Ammon's horn (tissue), 1 donor: ENCODE measurements at places on chromosomes 1 and 21.

- DNase-seq = no peak
These were observed 84.2 kb downstream of the LACTBL1 start for GRCh38 chr1:22888320-22889075.

GRCh38 chr1:92886886-92887419 lies 55.1 kb downstream of the RPL5 start:
- no peak for DNase-seq

GRCh38 chr1:246161626-246162025 lies 345.5 kb downstream of the SMYD3 start:
- DNase-seq = no peak

- DNase-seq = no peak
These were observed 9.2 kb downstream of the CD1E start for GRCh38 chr1:158362941-158363340.

DNA sequence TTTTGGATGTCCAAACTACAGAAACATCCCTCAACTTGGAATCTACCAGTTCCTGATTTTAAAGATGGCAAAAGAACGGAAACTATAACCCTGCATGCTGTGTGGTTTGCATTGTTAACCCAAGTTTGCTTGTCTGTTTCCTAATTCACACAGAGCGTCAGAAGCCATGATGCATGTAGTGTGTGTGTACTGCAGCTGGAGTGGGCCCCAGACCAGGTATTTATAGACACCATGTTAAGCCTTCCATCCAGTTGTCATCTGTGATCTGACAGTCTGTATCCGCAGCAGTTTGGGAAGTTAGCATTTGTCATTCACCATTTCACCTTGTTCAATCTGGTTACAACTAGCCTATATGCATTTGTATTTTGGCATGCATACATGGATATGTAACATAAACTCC lies 27.7 kb upstream of the PLEKHM2 start:
- no peak for DNase-seq

DNA sequence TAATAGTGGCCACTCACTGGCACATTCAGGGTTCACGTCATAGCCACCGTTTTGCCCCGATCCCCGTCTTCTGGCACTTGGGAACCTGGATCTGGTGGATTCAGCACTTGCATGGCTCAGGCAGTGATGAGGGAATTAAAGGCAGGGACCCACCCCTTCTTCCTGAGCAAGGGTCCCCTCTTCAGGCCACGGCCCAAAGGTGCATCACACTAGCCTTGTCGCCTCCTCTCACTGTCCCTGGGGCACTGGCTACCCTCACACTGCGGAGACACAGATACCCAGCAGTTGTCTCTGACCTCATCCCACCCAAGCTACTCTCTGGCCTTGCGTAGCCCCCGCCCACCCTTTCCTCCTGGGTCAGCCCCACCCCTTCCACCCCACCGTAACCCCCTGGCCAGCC lies 19.9 kb upstream of the LDLRAP1 start:
- no peak for DNase-seq

- no peak for DNase-seq
These were observed 699 bp downstream of the ECHDC2 start for GRCh38 chr1:52920791-52921291.

- no peak for DNase-seq
These were observed 79.9 kb downstream of the SKI start for GRCh38 chr1:2307972-2308371.

- no peak for DNase-seq
These were observed 1325.8 kb upstream of the PRMT6 start for GRCh38 chr1:105730701-105731100.

- no peak for DNase-seq
These were observed 179.3 kb downstream of the SIPA1L2 start for GRCh38 chr1:232450615-232451014.

DNA sequence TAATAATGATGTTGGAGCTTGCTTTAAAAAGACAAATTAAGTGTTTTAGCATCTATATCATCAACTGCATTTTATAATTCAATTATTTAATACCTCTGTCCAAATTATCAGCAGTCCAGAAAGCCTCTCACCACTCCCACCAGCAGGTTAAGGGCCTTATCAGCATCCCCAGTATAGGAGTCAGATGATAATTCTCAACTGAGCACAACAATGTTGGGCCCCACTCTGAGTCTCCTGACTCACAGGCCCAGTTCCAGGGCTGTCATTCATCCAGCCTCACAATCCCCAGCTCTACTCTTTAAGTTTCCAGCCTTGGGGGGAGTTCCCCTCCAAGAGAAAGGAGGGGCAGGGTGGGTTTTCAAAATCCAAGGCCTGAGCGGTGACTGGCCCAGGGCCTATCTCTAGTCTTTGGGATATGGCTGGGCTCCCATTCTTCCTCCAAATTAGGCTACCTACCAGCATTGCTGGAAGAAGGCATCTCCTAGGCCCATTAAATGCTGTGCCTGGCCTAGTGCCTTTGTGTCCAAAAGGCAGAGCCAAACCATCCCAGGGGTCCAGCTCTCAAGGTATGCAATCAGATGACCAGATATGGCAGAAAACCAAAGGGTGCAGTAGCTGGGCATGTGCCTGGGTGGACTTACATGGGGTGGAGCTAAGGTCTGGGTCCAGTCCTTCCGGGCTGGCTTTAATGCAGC lies 134.1 kb downstream of the GLUL start:
- DNase-seq = no peak

DNA sequence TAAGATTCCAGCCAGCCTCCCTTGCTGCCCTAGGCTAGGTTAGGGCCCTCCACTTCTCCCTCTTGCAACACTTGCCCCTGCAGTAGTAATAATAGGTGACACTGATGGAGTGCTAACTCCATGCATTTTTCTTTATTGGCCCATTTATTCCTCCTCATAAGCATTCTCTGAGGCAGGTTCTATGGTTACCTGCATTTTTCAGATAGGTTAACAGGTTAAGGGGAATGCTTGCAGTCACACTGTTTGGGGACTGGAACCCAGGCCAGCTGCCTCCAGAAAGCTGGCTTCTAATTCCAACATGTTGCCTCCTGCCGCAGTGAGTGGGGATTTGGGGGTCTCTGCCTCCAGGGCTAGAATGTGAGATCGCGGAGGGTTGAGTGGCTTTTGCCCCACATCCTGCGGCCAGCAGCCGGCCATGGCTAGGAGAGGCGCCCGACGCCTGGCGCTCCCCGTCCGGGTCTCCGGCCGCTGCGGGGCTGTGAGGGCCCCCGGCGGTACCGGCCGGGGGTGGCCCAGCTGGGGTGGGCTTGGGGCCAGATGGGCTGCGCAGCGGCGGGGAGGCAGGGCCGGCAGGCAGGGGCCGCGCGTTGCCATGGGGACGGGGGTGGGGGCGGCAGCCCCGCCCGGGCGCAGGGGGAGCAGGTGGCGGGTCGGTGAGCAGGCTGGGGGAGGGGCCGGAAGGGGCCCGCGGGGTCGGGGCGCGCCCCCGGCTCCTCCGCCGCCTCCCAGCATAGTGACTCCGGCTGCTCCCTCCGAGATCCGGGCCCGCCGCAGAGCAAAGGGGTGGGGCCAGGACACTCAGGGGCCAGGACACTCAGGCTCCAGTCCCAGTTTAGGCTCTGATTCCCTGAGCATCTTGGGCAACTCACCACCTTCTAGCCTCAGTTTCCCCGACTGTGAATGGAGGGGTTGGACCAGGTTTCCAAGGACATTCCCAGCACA lies 68.4 kb upstream of the SSBP3 start:
- DNase-seq = no peak

DNA sequence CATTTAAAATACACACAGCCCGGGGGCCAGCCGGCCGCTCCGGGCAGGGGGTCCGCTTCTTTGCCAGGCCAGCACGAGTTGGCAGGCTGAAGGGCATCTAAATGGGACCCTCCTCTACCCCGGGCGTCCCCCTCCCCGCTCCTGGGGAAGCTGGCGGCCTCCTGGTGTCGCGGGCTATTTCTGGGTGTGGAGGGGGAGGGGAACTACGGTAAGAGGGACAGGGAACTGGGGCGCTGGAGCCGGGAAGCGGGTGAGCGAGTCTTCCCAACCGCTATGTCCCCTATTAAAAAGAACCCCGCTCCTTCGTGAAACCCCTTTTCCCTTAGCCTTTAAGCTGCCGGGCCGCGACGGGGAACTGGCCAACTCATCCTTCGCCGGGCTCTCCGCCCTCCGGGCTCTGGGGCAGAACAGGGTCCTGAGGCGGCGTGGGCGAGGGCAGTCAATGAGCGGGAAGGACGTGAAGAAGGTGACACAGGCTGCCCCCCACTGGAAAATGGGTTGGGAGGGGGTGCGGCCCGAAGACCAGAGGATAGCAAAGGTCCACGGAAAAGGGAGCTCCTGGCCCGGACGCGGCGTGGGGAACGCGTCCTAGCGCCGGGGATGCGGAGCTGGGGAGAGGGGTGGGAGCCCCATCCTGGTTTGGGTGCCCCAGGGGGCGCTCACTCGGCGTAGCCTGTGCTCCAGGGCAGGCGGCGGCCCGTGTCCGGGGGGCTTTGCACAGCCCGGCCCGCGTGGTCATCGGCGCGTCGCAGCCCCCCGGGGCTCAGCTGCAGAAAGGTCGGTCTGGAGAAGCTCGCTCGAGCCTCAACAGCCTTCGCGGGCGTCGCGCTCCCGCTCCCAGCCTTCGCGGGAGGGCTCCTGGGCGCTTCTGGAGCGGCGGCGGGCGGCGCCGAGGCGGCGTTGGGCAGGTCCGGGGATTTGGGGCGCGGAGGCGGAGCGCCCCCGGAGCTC lies 544 bp downstream of the PPM1J start:
- DNase-seq = no peak

- no peak for DNase-seq
These were observed 31.1 kb upstream of the RGS8 start for GRCh38 chr1:182715531-182715930.

GRCh38 chr21:34630536-34631143 lies 15.7 kb upstream of the RCAN1 start:
- DNase-seq = peak; percentile 83

- no peak for DNase-seq
These were observed 967.6 kb downstream of the LTN1 start for GRCh38 chr21:28025111-28025510.
